Activated T-helper 2 cell treated with anti-CD3 and anti-CD28 coated beads, Interferon-gamma antibody, Interleukin-2, Interleukin-4, amounts not matched to agents 10 μg/mL and 5 μg/mL and 100 μg/mL, durations not matched to agents 14 hours and 24 hours and 36 hours (primary cell): ENCODE measurements at places on chromosomes 5 and 9. TPM values are rescaled to one million over a fixed set of nuclear protein-coding genes. Genes with fewer than 3 reads are reported as not detected.

FOXD4L6 gene
- total RNA-seq, result 0.18 TPM in 1 of 2 replicates, not detected in the other

DNAJB5 gene
- total RNA-seq, result 7.5 and 11.3 TPM in 2 replicates

SLC36A3 gene
- not detected in 2 replicates for total RNA-seq

C9orf50 gene
- not detected in 2 replicates for total RNA-seq

SEC61B gene
- total RNA-seq, result 208 and 223 TPM in 2 replicates

DMRT3 gene
- total RNA-seq, result not detected in 2 replicates

MSX2 gene
- not detected in 2 replicates for total RNA-seq

GABRA1 gene
- not detected in 2 replicates for total RNA-seq
